ENCODE measurements at places on chromosomes 1 and 21.

GRCh38 chr1:4529446-4530165, 124.8 kb upstream of the AJAP1 start:
- no peak for DNase-seq
- H3K36me3 ChIP-seq: no peaks in the 10 kb centered on the region

DNA sequence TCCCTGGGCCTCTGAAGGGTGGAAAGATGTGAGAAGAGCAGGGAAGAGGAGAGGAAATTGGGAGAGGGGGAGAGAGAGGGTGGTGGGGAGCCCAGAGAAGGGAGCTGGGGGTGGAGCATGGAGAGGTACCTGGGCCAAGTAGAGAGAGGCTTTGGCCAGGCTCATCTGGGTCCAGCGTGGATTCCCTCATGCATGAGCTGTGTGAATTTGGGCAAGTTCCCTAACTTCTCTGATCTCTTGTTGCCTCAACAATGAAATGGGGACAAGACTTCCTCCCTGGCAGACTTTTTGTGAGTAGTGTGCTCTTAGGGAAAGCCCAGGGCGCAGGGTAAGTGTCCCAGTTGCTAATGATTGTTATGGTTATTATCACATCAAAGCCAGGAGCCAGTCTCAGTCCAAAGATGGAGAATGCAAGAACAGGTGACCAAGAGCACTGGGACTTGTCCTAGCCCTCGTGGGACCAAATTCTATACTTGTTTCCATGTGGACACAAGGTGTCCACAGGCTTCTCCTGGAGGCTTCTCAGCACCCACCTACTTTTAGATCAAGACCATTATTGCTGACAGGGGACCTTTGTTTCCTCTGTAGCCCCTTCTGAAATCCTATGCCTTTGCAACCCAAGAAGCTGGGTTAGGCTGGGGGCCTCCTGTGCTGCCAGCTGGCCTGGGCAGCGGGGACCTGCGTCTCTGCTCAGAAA, 13.9 kb downstream of the IL6R start:
- no peaks in the 10 kb centered on the region for H3K36me3 ChIP-seq
- peaks cover 30% of the 10 kb centered on the region for H3K4me1 ChIP-seq
- H3K4me3 ChIP-seq: no peak overlapping the region
- H3K27me3 ChIP-seq: no peaks in the 10 kb centered on the region
- no peak overlapping the region for H3K27ac ChIP-seq

DNA sequence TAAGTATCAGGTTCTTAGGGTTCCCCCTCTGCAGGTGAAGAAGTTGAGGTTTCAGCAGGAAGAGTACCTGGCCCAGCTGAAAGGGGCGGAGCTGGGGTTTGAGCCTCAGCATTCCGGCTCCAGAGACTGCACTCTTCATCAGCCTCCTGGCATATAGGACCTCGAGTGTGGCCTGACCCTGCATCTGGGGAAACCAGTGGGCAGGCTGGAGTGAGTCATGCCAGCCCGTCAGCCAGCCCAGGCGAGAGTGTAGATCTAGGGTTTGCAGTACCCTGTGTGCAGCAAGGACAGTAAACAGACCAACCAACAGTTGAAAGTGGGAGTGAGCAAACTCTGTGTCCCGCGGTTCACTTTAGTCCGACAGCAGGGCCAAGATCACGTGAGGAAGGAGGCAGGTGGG, 14.1 kb downstream of the MFSD2A start:
- peaks cover 9% of the 10 kb centered on the region for H3K4me1 ChIP-seq
- no peak for DNase-seq
- H3K27ac ChIP-seq: no peak overlapping the region
- H3K36me3 ChIP-seq: no peaks in the 10 kb centered on the region
- no peak overlapping the region for H3K4me3 ChIP-seq

- no peaks in the 10 kb centered on the region for H3K4me1 ChIP-seq
- DNase-seq: no peak
- no peak overlapping the region for H3K4me3 ChIP-seq
Measured at GRCh38 chr1:176954242-176954641, 210.3 kb downstream of the ASTN1 start.

- H3K27me3 ChIP-seq: no peaks in the 10 kb centered on the region
- no peaks in the 10 kb centered on the region for H3K36me3 ChIP-seq
- no peak for DNase-seq
- H3K4me1 ChIP-seq: no peaks in the 10 kb centered on the region
Measured at GRCh38 chr1:188782220-188782841, 1695.3 kb downstream of the BRINP3 start.

DNA sequence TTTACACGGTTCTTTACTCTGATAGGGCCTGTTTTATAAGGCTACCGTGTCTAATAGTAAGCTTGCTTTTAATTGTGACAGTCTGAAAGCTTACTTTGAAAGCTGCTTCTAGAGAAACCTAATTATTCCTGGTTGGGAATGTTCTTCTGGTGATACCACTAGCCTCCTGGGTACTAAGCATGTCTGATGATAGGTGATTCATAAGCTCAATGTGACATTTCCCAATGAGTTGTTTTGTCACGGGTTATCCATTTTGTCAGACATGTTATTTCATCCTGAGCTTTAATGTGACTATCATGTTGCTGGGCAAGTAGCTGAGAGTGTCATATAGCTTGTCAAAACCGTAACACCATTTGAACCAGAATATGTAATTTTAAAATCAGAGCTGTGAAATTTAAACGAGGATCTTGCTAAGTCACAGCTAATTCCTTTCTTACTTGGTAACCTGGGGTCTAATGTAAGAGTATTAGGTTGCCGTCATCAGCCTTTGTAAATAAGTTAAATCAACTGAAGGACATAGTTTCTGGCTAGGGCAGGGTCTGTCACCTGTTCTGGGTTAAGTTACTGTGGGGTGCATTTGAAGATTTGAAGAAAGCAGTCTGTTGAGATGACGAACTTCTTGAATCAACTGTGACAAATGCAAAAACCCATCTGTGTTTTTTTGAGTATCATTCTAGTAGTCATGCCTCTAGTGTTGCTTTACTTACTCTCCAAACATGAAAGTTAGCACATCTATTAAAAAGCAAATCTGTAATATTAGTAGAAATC, 529.2 kb downstream of the USP25 start:
- no peaks in the 10 kb centered on the region for H3K36me3 ChIP-seq
- no peak overlapping the region for H3K4me3 ChIP-seq
- no peaks in the 10 kb centered on the region for H3K27me3 ChIP-seq
- no peaks in the 10 kb centered on the region for H3K4me1 ChIP-seq
- H3K27ac ChIP-seq: no peak overlapping the region
- DNase-seq: no peak

GRCh38 chr1:29624320-29625083, 388.2 kb downstream of the PTPRU start:
- no peaks in the 10 kb centered on the region for H3K27me3 ChIP-seq
- H3K4me3 ChIP-seq: no peak overlapping the region
- DNase-seq: no peak
- H3K27ac ChIP-seq: no peak overlapping the region

- H3K4me1 ChIP-seq: no peaks in the 10 kb centered on the region
- H3K36me3 ChIP-seq: no peaks in the 10 kb centered on the region
- H3K4me3 ChIP-seq: no peak overlapping the region
- H3K27ac ChIP-seq: no peak overlapping the region
- DNase-seq: no peak
- H3K27me3 ChIP-seq: no peaks in the 10 kb centered on the region
Measured at GRCh38 chr21:38574895-38575575, 76.8 kb upstream of the ERG start.

DNA sequence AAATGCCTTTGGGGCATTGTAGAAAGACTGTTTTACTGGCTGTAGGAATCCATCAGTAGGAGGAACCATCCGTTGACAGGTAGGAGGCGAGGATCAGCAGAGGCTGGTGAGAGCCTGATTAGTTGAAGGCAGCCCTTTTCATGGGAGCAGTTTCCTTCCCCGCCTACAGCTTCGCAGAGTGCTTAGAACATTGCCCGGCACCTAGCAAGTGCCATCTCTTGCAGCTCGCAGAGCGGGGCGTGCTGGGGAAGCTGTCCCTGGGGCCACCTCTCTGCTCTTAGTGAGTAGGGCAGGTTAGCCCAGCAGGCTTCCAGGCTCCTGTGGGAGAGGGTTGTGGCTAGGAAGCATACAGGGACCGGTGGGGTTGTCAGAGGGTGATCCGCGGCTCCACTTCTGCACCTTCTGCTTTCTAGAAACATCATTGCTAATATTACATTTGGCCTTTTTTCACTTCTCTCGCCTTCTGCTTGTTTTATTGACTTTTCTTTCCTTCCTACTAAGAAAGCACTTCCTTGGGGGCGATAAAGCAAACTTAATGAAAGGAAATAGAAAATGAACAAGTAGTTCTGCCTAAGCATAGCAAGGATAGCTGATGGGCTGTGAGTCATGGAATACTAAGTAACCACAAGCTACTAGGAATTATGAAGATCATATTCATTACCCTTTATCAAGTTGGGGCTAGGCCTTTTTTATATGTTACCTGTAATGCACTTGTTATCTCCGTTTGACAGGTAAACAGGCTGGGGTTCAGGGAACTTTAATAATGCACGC, 176.7 kb downstream of the GALNT2 start:
- no peaks in the 10 kb centered on the region for H3K4me1 ChIP-seq
- no peaks in the 10 kb centered on the region for H3K27me3 ChIP-seq
- peaks cover 20% of the 10 kb centered on the region for H3K36me3 ChIP-seq
- no peak for DNase-seq
